ENCODE measurements at places on chromosomes 1 and 21. TPM values are rescaled to one million over a fixed set of nuclear protein-coding genes. Genes with fewer than 3 reads are reported as not detected.

The ATP6V1G3 gene
- not detected for total RNA-seq

The HPDL gene
- 2.3 TPM for total RNA-seq

The WDR77 gene
- total RNA-seq: 16.4 TPM

The C1orf159 gene
- total RNA-seq: 12.0 TPM

The RPTN gene
- not detected for total RNA-seq

The CRNN gene
- not detected for total RNA-seq
